ENCODE measurements at places on chromosomes 2 and 18. TPM values are rescaled to one million over a fixed set of nuclear protein-coding genes. Genes with fewer than 3 reads are reported as not detected.

- H3K4me1 ChIP-seq = peaks cover 10% of the 10 kb centered on the region
- H3K36me3 ChIP-seq = no peaks in the 10 kb centered on the region
- no peak for DNase-seq
- no peak overlapping the region for H3K27ac ChIP-seq
- no peak overlapping the region for H3K4me3 ChIP-seq
Observed at GRCh38 chr2:30627151-30627550, 180.1 kb downstream of the CAPN13 start.

RBM45 gene
- 19.7 TPM for total RNA-seq

DNA sequence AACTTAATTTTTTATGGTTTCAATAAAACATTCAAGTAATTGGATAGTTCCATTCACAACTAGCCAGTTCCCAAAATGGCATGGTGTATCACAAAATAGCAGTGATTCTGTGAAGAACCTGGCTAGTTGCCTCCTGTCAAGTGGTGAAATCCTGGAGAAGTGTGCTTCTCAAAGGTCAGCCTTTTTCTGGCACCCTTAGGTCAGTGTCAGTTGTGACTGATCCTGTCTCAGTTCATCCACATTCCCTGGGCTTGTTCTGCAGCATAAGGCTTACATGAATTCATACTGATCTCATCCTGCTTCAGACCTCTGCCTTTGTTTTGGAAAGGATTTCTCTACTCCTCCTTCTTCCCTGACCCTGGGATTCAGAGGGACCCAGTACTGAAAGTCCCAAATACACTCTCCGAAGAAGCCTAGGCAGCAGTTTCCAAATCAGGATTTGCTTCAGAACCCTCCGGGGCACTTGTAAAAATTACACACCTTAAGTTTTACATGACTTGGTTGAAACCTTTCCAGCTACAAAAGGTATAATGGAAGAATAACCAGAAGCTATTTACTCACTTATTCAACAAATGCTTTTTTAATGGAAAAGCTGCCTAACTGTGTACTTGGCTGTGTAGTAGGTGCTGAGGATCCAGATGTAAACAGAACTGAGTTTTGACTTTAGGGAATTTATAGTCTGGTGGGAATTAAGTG lies 11.0 kb downstream of the MAP3K20 start:
- H3K27me3 ChIP-seq = no peaks in the 10 kb centered on the region
- no peak overlapping the region for H3K4me3 ChIP-seq
- no peaks in the 10 kb centered on the region for H3K4me1 ChIP-seq

HAAO gene
- 5.1 TPM for total RNA-seq

- H3K27me3 ChIP-seq = no peaks in the 10 kb centered on the region
- no peak for DNase-seq
- no peak overlapping the region for H3K4me3 ChIP-seq
- no peak overlapping the region for H3K27ac ChIP-seq
- no peaks in the 10 kb centered on the region for H3K36me3 ChIP-seq
Observed at GRCh38 chr2:72994991-72995380, 76.5 kb downstream of the SFXN5 start.

HOXD1 gene
- total RNA-seq = not detected

DNA sequence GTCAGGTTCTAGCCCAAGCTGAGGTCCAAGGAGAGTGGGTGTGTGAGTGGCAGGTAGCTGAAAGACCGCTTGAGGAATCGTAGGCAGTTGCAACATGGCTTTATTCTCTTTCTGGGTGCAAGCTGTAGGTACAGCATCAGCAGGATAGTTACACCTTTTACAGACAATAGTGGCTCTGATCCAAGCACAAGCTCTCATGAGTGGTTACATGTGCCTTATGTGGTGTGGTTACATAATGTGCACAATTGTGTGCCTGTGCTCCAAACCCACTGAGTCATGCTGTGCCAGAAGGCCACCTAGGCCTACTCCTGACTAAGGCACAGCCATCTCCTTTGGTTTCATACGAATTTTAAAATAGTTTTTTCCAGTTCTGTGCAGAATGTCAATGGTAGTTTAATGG lies 227.6 kb downstream of the SATB2 start:
- H3K36me3 ChIP-seq = no peaks in the 10 kb centered on the region
- H3K4me3 ChIP-seq = no peak overlapping the region
- no peaks in the 10 kb centered on the region for H3K4me1 ChIP-seq
